ENCODE measurements at places on chromosomes 7 and 10. TPM values are rescaled to one million over a fixed set of nuclear protein-coding genes. Genes with fewer than 3 reads are reported as not detected.

INSYN2A gene
- 1.1 TPM for total RNA-seq

DNA sequence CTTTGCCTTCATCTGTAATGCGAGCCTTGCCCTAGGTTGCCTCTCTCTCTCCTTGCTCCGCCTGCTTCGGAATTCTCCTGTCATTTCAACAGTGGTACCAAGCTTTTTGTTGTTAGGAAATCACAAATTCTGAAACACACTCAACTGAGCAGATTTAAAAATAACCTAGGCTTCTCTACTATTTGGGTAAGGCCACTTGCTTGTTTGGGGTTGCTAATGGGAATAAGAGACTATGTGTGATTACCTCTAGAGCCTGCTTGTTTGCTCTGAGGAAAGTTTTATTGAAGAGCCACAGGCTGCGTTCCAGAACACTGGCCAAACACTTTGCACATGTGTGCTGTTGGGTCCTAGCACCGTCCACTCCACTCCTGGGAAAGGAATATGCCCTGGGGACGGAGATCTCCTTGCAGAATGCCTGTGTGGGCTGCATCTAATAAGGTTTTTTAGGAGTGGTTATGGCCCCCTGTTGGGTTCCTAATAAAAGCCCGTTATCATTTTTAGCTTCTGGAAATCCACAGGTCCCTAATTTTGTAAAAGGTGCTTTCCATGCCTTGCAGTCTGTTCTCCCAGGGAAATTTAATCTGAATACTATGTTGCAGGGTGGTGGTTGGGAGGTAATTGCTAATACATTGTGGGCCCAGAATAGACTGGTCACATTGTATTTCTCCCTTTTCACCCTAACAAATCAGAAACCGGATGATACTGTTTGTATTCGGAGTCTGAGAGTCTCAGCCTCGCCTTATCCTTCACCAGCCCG lies 68.7 kb upstream of the KLF6 start:
- peak; percentile 87 for DNase-seq

- DNase-seq: no peak
These were observed 125.3 kb upstream of the AMPH start for GRCh38 chr7:38756521-38756920.

GRCh38 chr10:71268247-71268691 lies 50.8 kb upstream of the SLC29A3 start:
- DNase-seq: no peak

DNA sequence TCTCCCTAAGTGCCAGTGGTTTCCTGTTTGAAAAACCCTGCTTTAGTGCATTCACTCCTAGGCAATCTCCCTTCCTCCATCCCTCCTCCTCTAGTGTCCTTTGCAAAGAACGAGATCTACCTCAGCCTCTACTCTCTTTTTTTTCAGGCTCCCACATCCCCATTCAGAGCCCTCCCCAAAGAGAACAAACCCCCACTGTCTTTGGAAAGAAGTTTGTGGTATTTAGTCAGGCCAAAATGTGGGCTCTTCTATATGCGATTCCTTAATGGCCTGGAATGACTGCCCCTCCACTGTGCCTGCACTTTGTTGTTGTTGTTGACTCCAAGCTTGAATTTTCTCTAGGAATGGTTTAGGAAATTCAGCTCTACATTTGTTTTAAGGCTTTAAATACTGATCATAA lies 36.3 kb downstream of the PALS2 start:
- no peak for DNase-seq

RRP12 gene
- total RNA-seq: 6.1 TPM

SUGCT gene
- total RNA-seq: 2.3 TPM

DNA sequence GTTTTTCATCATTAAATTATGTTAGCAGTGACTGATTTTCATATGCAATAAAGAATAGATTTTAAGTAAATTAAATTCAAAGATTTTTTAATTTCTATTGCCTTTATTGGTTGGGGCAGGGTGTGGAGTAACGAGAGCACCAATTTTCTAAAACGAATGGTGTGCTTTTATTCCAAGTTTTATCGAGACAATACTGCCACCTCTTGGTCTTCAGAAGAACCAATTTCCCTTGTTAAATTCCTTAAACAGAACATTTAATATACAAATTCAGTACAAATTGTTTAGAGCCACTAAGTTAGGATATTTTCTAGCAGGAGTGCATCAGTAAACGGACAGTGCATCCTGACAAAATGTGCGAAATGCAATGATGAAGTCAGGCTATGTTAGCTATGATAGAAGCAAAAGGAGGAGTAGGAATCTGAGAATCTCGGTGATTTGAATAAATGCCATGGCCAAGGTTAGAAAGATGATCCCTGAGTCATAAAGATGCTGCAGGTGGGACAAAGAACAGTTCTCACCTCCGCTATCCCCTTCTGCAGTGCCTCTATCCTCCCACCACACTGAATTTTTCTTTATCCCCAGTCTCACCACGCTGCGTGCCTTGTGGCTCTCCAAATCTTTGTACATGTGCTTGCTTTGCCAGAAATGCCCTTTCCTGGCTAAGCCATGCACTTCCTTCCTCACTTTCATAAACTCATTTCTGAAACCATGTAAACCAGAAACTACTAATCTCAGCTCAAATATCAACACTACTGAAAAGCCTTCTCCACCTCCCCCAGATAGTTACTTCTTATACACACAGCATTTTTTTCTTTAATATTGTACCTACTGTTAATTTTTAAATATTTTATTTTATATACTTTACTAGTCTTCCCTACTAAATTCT lies 31.9 kb upstream of the AGBL3 start:
- no peak for DNase-seq

SUN3 gene
- not detected for total RNA-seq

GRID1 gene
- total RNA-seq: 1.9 TPM

GRCh38 chr10:22560096-22560912 lies 154.1 kb downstream of the PIP4K2A start:
- DNase-seq: no peak

FBXL13 gene
- 2.1 TPM for total RNA-seq

DNA sequence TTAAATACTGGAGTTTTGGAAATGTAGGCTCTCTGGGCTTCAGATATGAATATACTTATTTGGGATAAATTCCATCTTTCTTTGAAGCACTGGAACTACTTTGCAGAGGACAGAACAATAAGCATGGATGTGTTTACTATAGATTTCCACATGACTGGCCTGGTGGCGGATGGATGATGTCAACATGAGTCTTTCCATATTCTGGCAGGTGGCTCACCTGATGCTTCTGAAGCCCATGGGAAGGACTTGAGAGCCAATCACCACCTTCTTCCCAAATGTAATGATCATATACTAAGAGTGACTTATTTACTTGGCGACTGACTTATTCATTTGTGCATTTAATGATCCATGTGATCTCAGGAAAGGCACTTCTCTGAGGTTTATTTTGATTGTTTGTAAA lies 110.5 kb downstream of the FANK1 start:
- no peak for DNase-seq

GRCh38 chr10:43749145-43749576 lies 100.5 kb upstream of the ZNF32 start:
- DNase-seq: no peak

DNA sequence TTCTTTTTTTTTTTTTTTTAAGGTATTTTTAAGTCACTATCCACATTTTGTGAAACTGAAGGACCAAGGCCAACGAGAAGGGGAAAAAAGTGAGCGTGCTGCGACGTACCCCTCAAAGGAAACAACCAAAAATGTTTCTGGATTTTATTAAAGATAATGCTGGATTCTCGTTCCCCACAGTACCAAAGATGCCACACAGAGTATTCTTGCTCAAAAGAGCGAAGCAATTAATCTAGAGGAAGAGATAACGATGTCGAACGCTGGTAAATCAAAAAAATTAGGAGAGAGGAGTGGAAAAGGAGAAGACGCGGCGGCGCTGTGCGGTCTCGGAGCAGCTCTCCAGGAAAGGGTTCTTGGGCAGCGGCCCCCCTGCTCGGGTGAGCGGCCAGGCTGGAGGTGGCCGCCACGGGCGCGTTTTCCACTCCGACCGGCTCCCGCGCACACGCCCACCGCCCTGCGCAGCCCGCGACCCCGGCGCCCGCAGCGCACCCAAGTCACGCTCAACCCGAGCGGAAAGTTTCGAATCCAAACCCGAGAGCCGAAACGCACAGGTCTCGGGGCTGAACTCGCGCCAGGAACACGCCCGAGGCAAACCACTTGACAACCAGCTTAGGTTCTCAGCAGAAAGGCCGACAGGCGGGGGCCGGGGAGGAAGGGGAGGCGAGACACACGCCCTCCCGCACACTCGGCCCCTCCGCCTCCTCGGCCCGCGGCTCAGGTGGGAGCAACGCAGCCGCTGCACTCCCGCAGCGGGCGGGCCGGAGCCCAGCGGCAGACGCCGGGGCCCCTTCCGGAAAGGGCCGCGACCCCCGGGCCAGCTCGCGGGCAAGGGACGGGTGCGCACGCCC lies 989 bp downstream of the SRPK2 start:
- peak; percentile 83 for DNase-seq

GPER1 gene
- 10.7 TPM for total RNA-seq

- DNase-seq: no peak
These were observed 45.0 kb upstream of the EEPD1 start for GRCh38 chr7:36107926-36108631.

DNA sequence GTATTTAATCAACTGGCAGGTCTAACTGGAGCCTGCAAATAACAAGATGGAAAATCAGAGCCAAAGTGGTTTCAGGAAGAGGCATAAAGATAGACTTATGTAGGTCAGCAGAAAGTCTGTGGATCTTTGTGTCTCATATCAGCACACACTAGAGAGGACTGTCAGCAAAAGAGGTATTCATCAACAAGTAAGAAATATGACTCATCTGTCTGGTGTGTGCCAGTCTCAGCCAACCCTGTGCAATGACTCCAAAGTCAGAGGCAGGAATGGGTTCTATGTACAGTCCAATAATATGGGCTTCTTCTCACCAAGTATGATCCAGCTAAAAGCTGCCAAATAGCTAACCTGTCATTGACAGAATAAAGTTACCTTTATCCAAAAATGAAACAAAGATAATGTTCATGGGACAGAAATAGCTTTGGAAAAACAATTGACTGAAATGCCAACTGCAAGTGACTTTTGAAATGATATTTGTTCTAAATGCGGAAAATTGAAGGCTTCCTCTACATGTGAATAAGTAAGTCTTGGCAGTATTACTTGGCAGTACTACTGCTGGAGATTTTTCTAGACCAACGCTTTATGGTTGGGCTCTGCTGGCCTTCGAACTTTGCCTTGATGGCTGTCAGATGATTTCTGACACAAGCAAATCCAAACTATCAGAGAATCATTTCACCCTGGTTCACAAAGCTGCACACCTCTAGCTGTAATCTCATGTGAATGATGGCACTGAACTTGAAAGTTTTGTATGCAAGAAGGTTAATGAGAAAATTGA lies 272.3 kb upstream of the SEMA3C start:
- DNase-seq: no peak

NEUROG3 gene
- total RNA-seq: not detected

- DNase-seq: no peak
These were observed 25.7 kb downstream of the MRPS33 start for GRCh38 chr7:140989068-140989467.

Data from sigmoid colon (tissue), 7 donors.